Glomerular endothelial cell (primary cell): ENCODE measurements at places on chromosomes 12 and 14.

- DNase-seq: no peak
Measured at GRCh38 chr14:100580316-100581227, 6.6 kb downstream of the BEGAIN start.

DNA sequence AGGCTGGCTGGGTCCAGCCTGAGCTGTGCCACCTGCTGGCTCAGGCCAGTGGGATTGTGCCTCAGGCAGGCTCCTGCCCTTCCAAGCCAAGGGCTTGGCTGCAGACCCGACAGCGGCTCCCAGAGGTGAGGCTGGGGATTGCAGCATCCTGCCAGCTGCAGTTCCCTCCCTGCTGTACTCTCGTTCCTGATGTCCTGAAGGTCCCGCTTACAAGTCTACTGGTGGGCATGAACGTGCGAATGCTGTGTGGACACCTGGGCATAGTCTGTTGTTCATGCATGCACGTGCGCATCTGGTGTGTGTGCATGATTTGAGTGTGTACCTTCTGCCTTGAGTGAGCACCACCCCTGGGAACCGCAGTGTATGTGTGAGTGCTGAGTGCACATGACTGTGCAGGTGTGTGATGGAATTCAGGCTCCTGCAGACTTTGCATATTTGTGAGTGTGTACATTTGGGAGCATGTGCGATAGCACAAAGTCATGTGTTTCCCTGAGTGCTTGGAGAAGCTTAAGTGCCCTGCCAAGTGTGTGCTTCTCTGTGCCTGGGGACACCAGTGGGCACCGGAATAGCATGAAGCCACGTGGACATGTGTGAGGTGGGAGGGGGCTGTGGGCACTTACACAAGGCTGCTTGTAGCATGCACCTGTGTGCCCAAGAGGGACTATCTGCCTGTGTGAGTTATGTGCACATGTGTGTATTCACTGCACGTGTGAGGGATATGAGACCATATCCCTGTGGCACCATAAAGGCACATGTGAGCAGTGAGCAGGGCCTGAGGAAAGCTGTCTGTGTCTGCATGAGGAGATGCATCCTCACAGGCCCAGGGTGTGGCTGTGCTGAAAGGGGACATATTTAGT, 19.3 kb upstream of the KRT7 start:
- DNase-seq: no peak

- no peak for DNase-seq
Measured at GRCh38 chr12:66275040-66275439, 27.3 kb upstream of the HELB start.

DNA sequence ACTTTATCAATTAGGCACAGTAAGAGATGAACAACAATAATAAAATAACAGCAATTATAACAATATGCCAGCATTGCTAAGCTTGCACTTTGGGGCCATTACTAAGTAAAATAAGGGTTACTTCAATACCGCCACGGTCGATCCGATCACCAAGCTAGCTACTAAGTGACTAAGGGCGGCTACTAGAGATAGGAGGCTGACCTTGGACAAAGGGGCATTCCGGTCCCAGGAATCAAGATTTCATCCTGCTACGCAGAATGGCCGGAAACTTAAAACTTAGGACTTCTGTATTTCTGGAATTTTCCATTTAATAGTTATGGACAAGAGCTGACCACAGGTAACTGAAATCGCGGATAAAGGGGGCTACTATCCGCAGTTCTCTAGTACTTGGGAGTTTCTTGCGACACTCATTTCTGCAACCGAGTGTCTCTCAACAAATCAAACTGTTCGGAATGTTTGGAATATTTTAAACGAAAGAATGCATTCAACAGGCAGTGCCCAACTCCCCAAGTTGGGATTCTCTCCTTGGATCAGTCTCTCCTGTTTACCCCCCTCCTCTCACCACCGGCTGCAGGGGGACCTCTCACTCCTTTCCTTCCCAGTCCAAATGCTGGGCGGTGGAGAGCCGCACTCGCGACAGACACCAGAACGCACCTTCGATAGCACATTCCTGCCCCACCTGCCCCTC, 650 bp downstream of the HEBP1 start:
- DNase-seq: no peak

DNA sequence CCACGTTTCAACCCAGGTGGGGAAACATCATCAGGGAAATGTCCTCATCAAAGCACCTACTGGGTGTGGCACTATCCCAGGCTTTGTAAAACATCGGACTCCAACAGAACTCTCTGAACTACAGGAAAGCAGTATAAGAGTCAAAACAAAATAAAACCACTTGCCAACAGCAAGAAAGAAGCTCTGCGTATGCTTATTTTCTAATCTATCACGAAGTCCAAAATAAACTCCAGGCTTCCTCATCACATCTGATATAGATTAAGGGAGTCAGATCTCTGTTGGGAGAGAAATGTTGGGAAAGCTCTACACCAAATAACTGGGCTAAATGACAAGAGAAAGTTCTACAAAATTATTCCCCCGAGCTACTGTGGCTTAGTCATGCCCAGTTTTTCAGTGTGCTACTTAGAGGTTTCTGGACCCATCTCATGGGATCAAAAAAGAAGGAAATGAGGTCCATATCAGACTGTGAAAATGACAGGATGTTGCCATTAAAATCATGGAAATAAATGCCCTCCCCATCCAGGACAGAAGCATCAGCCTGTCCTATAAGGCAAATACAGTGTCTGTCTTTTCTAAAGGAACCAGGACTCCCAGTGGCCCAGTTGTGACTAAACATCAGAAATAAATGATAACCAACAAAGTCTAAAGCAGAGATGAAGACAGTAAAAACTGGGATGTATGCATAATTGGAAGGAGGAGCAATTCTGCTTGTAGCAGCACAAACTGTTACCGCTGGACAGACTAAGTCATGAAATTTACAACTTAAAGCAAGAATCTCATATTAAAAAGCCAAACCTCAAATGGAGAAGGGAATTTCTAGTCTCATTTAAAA, 149.5 kb downstream of the STXBP6 start:
- DNase-seq: no peak

DNA sequence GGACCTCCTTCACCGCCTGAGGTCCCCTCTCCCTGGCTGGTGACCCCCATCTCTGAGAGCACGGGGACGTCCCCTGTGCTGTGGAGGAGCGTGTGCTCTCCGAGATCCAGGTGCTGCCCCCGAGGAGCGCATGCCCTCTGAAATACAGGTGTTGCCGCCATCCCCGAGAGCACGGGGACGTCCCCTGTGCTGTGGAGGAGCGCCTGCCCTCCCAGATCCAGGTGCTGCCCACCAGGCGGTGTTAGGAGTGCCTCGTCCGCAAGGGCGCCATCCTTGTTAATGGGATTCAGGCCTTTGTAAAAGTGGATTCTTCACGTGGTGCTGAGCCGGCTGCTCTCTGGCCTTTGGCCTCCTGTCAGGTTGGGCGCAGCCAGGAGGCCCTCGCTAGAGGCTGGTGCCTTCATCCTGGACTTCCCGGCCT, 10.1 kb downstream of the NOC4L start:
- DNase-seq: no peak

DNA sequence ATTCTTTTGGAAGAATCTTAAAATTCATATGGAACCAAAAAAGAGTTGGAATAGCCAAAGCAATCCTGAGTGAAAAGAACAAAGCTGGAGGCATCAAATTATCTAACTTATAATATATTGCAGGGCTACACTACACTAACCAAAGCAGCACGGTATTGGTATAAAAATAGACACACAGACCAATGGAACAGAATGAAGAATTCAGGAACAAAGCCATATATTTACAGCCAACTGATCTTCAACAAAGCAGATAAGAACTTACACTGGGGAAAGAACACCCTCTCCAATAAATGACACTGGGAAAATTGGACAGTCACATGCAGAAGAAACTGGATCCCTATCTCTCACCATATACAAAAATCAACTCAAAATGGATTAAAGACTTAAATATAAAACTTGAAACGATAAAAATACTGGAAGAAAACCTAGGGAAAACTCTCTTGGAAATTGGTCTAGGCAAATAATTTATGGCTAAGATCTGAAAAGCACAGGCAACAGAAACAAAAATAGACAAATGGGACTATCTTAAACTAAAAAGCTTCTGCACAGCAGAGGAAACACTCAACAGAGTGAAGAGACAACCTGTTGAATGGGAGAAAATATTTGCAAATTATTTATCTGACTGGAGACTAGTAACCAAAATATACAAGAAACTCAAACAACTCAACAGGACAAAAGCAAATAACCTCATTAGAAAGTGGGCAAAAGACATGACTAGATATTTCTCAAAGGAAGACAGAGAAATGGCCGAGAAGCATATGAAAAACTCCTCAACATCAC, 286.3 kb downstream of the ITPR2 start:
- DNase-seq: no peak

DNA sequence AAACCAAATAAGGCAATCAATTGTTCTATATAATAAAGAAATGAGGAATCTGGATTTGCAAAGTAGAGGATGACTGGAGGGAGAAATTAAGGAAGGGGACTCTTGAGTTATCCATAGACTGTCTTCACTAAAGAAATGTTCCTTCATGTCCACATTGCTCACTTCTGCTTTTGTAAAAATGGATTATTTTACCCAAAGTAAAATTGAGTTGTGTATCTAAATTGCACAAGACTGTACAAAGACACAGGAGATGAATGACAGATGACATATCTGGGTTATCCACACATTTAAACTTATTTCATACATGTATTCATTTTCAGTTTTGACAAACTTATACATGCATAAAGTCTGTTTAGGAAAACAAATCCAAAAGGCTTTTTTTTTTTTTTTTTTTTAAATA, 11.3 kb downstream of the ATP2B1 start:
- no peak for DNase-seq

GRCh38 chr12:18799561-18799960, 61.6 kb downstream of the CAPZA3 start:
- no peak for DNase-seq
